ENCODE measurements at places on chromosomes 7 and 10. TPM values are rescaled to one million over a fixed set of nuclear protein-coding genes. Genes with fewer than 3 reads are reported as not detected.

DNA sequence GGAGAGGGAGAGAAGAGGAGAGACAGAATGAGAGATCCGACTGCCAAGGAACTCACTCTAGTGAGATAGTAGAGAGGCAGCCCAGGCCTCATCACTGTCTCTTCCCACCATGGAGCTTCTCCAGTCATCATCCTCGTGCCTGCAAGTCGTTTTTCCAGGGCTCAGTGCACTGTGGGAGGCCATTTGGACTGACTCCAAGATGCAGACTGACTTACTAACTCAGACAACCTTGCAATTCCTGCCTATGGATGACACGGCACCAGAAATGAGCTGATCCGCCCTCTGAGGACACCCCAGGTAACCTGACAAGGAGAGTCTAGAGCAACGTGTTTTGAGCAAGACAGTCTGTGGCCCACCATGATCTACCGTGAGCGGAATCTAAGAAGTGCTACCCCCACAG lies 154.9 kb downstream of the GLI3 start:
- no peaks in the 10 kb centered on the region for H3K4me1 ChIP-seq
- H3K27ac ChIP-seq, result no peak overlapping the region
- no peaks in the 10 kb centered on the region for H3K36me3 ChIP-seq
- peaks cover 5% of the 10 kb centered on the region for H3K27me3 ChIP-seq
- DNase-seq, result no peak

The NEUROD6 gene
- total RNA-seq, result not detected

The NPTX2 gene
- not detected for total RNA-seq

The ARMC3 gene
- not detected for total RNA-seq
